Neural progenitor cell (in vitro differentiated cells): ENCODE measurements at places on chromosomes 1 and 21. TPM values are rescaled to one million over a fixed set of nuclear protein-coding genes. Genes with fewer than 3 reads are reported as not detected.

DNA sequence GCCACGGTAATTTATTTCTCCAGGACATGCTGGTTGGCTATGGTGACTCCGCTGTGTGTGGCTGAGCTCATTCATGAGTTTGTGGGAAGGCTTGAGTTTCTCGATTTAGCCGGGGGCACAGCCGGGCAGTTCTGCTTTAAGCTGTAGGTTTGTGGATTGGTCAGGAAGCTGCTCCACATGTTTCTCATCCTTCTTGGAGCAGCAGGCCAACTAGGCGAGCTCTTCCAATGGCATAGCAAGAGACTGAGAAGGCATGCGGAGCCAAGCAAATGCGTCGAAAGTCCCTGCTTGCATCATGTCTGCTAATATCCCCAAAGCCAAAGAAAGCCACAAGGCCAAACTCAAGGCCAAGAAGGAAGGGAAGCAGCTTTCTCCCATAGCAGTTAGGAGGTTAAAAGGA, 71.6 kb upstream of the GREM2 start:
- H3K4me3 ChIP-seq, result no peak overlapping the region
- H3K36me3 ChIP-seq, result no peaks in the 10 kb centered on the region
- H3K4me1 ChIP-seq, result no peaks in the 10 kb centered on the region

DNA sequence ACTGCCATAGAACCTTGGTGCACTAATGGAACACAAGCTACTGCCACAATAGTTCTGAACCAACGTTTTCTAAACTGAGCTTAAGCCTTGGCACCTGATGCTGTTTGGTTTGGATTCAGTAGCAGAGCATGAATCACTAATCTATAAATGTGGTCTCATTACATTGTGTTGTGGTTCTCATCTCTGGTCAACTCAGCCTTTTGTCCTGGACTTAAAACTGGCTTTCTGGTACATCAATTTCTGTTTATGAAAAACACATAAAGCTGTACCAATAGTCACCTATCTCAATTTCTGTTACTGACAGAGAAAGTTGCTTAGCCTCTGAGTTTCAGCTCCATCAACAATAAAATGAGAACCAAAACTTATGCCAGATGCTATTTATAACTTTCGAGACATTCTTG, 197.5 kb upstream of the KIAA0040 start:
- H3K36me3 ChIP-seq, result no peaks in the 10 kb centered on the region
- H3K27ac ChIP-seq, result no peak overlapping the region
- peaks cover 26% of the 10 kb centered on the region for H3K27me3 ChIP-seq
- peaks cover 16% of the 10 kb centered on the region for H3K4me1 ChIP-seq
- DNase-seq, result no peak

Gene SLC9C2
- total RNA-seq, result not detected in 2 replicates

- H3K4me1 ChIP-seq, result peaks cover 79% of the 10 kb centered on the region
- H3K27ac ChIP-seq, result peak overlapping the region; percentile 69
- H3K4me3 ChIP-seq, result peak overlapping the region; percentile 17
- no peaks in the 10 kb centered on the region for H3K27me3 ChIP-seq
- H3K36me3 ChIP-seq, result no peaks in the 10 kb centered on the region
- DNase-seq, result peak; percentile 84
These were observed 288.7 kb upstream of the USP25 start for GRCh38 chr21:15441060-15441493.

DNA sequence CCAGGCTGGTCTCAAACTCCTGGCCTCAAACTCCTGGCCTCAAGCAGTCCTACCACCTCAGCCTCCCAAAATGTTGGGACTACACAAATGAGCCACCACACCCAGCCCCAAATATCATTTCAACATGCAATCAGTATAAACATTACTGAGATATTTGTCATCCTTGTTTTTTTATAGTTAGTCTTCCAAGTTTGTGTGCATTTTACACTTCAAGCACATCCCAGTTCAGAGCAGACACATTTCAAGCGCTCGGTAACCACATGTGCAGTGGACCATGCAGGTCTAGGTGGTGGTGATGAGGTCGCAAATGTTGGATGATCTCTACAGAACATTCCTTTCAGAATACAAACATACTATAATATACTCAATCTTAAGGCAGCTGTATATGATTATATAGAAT, 23.8 kb upstream of the APP start:
- DNase-seq, result no peak
- no peak overlapping the region for H3K27ac ChIP-seq
- H3K36me3 ChIP-seq, result no peaks in the 10 kb centered on the region
- H3K4me1 ChIP-seq, result peaks cover 6% of the 10 kb centered on the region

GRCh38 chr1:198234520-198235251, 77.9 kb downstream of the NEK7 start:
- peak overlapping the region; percentile 19 for H3K27ac ChIP-seq
- H3K27me3 ChIP-seq, result no peaks in the 10 kb centered on the region
- peak overlapping the region; percentile 15 for H3K4me3 ChIP-seq
- peak; percentile 11 for DNase-seq
- H3K36me3 ChIP-seq, result no peaks in the 10 kb centered on the region

DNA sequence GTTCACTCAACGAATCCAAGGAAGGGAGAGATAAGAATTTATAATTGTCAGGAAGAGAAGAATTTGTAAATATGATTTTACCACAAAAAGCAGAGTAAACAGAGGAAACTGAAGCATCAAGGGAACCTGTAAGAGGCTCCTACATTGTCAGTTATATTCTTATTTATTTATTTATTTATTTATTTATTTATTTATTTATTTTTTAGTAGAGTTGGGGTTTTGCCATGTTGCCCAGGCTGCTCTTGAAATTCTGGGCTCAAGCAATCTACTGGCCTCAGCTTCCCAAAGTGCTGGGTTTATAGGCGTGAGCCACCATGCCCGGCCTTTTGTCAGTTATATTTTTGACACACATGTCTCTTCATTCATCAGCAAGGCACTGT, 47.1 kb downstream of the FCRL3 start:
- no peak overlapping the region for H3K27ac ChIP-seq
- H3K27me3 ChIP-seq, result no peaks in the 10 kb centered on the region
- no peaks in the 10 kb centered on the region for H3K4me1 ChIP-seq
- no peaks in the 10 kb centered on the region for H3K36me3 ChIP-seq

DNA sequence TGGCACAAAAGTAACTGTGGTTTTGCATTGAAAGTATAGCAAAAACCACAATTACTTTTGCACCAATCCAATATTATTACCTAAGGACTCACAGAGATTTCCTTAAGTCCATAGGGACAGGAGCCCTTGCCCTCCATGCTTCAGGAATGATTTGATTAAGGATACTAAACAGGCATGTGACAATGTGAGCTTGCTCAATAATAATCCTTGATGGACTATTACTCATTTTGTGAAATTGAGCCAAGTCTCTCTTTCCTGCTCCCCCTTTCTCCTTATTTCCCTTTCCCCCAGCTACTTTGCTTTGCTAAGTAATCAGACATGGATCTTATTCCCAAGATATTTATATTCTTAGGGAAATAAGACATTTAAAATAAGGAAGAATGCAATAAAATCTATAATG, 21.6 kb upstream of the RGL1 start:
- no peak for DNase-seq
- no peaks in the 10 kb centered on the region for H3K36me3 ChIP-seq
- no peak overlapping the region for H3K4me3 ChIP-seq
- H3K27ac ChIP-seq, result no peak overlapping the region

- DNase-seq, result no peak
- H3K4me3 ChIP-seq, result no peak overlapping the region
- no peak overlapping the region for H3K27ac ChIP-seq
- no peaks in the 10 kb centered on the region for H3K27me3 ChIP-seq
- H3K36me3 ChIP-seq, result no peaks in the 10 kb centered on the region
- no peaks in the 10 kb centered on the region for H3K4me1 ChIP-seq
These were observed 9.6 kb upstream of the AMY2B start for GRCh38 chr1:103561643-103562395.

GRCh38 chr1:70420320-70420719, 9.3 kb downstream of the CTH start:
- H3K36me3 ChIP-seq, result no peaks in the 10 kb centered on the region
- no peak overlapping the region for H3K27ac ChIP-seq
- no peaks in the 10 kb centered on the region for H3K27me3 ChIP-seq
- no peaks in the 10 kb centered on the region for H3K4me1 ChIP-seq

DNA sequence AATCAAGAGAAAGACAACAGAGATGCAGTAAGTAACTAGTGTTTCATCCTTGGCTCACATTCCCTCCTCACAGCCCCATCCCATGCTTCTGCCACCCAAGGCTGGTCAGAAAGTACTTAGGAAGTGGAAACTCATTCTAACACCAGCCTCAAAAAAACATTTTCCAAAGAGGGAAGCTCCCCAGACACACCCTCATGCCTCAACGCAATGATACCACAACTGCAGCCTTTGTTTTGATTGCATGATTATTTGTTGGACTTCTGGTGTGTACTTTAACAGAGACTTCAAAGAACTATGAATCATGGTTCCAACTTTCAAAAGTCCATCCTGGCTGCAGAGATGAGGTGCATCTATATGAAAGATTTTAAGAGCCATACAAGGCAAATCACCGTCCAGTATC, 45.2 kb upstream of the KCNA3 start:
- peaks cover 43% of the 10 kb centered on the region for H3K27me3 ChIP-seq
- no peak overlapping the region for H3K4me3 ChIP-seq
- no peaks in the 10 kb centered on the region for H3K36me3 ChIP-seq
- no peak overlapping the region for H3K27ac ChIP-seq
- no peak for DNase-seq

DNA sequence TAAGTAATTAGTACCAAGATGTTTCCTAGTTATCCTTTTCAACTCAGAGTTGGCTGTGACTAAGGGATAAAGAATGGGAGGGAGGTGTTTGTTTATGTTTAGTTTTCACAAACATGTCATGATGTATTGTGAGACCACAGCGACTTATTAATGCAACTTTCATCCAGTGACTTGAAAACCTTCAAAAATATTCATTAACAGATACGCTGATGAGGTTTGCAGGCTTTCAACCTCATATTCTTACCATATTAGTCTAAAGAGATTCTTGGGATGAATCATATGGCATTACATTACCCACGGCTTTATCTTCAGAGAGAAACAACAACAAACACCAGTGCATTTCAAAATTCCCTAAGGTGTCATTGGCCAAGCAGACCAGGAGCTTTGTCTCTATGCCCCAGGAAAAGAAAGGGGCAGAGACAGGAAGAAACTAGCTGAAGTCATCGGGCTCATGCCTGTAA, 36.4 kb downstream of the PALMD start:
- no peak overlapping the region for H3K27ac ChIP-seq
- H3K4me3 ChIP-seq, result no peak overlapping the region
- H3K27me3 ChIP-seq, result no peaks in the 10 kb centered on the region
- no peak for DNase-seq
- H3K36me3 ChIP-seq, result no peaks in the 10 kb centered on the region
- no peaks in the 10 kb centered on the region for H3K4me1 ChIP-seq

GRCh38 chr1:42689912-42690311, 7.7 kb downstream of the YBX1 start:
- peaks cover 38% of the 10 kb centered on the region for H3K4me1 ChIP-seq
- H3K27ac ChIP-seq, result no peak overlapping the region
- H3K27me3 ChIP-seq, result no peaks in the 10 kb centered on the region
- H3K36me3 ChIP-seq, result peaks cover 31% of the 10 kb centered on the region
- no peak overlapping the region for H3K4me3 ChIP-seq
- no peak for DNase-seq

DNA sequence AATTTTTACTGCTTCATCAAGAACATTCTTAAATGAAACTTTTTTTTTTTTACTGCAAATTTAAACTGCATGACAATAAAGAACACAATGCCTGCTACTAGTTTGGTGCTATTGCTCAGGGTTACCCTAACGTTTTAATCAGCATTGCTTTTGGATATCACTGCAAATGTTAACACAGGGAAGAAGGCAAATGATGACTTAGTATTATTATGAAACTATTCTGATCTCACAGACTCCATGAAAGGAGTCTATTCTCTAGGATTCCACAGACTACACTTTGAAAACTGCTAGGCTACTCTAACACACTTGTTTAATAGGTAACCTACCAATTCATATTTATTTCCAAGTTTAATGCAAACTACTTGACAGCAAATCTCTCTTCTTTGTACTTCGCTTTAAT, 49.8 kb downstream of the GATAD2B start:
- H3K4me3 ChIP-seq, result no peak overlapping the region
- peaks cover 2% of the 10 kb centered on the region for H3K36me3 ChIP-seq
- H3K27me3 ChIP-seq, result no peaks in the 10 kb centered on the region
- DNase-seq, result no peak
- peak overlapping the region; percentile 18 for H3K27ac ChIP-seq

DNA sequence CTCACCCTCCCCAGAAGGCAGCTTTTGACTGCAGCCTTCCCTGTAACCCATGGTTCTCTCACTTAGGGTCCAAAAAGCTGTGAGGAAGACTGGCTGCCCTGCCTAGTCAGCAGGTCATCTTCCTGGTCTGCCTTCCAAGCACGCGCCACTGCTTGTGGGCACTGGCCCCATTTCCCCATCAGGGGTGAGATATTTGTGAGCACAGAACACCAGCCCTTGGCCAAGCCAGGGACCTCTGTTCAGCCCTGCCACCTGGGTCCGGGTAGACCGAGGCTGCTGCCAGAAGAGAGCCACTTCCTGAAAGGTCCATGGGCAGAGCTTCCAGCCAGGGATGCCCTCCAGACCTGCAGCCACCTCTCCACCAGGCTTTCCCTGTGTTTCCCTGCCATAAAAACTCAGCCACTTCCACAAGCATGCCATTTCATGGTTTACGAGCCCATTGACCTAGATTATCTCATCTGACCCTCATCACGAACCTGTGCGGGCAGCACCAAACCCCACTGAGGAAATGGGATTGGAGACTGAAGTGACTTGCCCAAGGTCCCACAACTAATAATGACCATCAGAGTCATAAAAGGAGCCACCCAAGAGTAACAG, 40.5 kb downstream of the GLIS1 start:
- no peaks in the 10 kb centered on the region for H3K36me3 ChIP-seq
- no peak for DNase-seq
- no peaks in the 10 kb centered on the region for H3K27me3 ChIP-seq
- H3K4me3 ChIP-seq, result no peak overlapping the region

GRCh38 chr1:238248356-238248755, 357.6 kb upstream of the ZP4 start:
- no peaks in the 10 kb centered on the region for H3K4me1 ChIP-seq
- H3K36me3 ChIP-seq, result no peaks in the 10 kb centered on the region
- no peak overlapping the region for H3K4me3 ChIP-seq
- no peak overlapping the region for H3K27ac ChIP-seq
- no peak for DNase-seq

Gene ENAH
- total RNA-seq, result 230 and 346 TPM in 2 replicates
